ENCODE measurements at places on chromosomes 6 and 20.

- no peak for DNase-seq
These were observed 137.5 kb upstream of the JARID2 start for GRCh38 chr6:15108383-15108715.

- DNase-seq, result no peak
These were observed 57.8 kb upstream of the NKAIN2 start for GRCh38 chr6:123745895-123746294.

DNA sequence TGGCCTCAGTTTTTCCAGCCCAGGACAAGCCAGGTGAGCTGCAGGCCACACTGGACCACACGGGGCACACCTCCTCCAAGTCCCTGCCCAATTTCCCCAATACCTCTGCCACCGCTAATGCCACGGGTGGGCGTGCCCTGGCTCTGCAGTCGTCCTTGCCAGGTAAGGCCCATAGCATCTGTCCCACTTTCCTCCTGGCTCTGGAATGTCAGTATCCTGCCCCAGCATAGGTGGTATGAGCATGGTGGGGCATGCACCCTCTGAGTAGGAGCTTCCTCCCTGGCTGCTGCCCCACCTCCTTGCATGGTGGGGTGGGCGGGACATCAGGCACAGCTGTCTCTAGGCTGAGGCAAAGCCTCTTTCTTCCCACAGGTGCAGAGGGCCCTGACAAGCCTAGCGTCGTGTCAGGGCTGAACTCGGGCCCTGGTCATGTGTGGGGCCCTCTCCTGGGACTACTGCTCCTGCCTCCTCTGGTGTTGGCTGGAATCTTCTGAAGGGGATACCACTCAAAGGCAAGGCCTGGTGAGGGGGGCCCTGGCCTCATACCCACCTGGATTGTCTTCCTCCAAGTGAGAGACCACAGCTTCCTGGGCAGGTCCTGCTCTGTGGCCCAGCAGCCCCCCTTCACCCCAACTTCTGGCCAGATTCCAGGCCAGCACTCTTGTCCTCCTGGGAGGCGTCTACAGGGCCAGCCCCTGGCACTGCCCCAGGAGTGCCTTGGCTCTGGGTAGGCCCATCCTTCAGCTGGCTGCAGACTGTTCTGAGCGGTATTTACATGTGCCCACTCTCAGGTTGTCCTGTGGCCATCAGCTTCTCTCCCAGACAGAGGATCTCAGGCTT lies 9.1 kb downstream of the PI16 start:
- DNase-seq, result no peak

DNA sequence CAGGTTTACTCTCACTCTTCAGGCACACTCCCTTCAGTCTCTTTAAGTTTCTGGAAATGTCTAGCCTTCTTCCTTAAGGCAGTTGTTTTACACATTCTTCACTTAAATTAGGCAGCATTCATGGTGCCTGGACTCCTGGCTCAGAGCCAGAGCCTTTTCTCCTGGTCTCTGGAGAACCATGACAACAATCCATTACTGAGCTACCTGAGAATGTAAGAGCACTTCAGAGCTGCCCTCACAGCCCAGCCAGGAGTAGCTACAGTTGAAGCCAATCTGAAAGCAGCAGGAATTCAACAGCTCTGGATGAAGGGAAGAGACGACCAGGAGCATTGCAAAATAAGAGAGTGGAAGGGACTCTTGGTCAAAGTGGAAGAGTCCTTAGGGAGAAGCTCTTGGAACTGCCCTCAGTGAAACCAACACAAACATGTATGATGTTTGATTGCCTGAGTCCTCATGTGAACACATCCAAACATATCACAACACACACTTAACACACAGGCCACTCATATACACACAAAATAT lies 416.8 kb upstream of the SPTLC3 start:
- DNase-seq, result no peak

GRCh38 chr6:73372516-73372915 lies 2.8 kb upstream of the OOEP start:
- DNase-seq, result no peak

GRCh38 chr6:44157152-44157521 lies 1.5 kb upstream of the CAPN11 start:
- no peak for DNase-seq

GRCh38 chr6:15927531-15928225 lies 201.2 kb upstream of the MYLIP start:
- DNase-seq, result no peak

DNA sequence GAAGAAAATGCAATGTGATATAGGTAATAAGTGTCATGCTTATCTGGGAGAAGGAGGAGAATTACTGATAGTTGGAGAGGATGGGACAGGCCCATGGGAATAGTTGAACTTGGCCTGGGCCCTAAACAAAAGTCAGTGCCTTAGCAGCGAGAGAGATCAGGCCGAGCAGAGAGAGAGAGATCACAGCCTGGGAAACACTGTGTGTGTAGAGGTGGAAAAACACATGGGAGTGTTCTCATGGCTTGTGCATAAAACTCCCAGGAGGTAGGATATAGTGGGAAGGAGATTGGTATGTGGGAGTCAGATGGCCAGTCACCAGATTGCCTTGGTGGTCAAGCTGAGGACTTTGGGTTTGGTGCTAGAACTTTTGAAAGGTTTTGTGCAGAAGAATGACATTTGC lies 47.6 kb downstream of the FIG4 start:
- DNase-seq, result no peak

GRCh38 chr6:31842053-31842452 lies 14.5 kb downstream of the HSPA1B start:
- DNase-seq, result no peak

- DNase-seq, result no peak
These were observed 622 bp downstream of the GPANK1 start for GRCh38 chr6:31663961-31664789.

DNA sequence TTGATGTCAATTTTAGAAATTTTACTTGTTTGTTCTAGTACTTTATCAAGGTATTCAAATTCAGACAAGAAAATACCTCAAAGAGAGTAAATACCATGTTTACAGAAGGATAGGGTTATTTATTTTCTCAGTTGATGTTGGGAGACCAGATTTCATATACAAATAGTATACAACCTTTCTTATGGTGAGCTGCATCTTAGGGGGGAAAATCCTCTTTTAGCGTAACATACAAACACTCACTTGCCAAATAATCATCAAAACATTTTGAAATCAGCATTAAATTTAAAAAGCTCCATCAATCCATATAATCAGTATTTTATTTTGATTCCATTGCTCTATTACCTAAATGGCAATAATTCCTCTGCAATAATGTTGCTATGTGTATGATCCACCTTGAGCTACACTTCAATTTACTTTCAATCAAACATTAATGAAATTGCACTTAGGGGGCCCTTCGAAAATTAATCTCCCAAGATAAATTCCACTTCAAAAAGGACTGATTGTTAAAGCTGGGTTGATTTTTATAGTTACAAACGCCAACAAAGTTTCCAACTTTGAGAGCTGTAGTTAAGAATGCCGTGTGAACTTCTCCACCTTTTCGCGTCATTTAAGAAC lies 2.2 kb downstream of the NKX2-4 start:
- DNase-seq, result no peak

DNA sequence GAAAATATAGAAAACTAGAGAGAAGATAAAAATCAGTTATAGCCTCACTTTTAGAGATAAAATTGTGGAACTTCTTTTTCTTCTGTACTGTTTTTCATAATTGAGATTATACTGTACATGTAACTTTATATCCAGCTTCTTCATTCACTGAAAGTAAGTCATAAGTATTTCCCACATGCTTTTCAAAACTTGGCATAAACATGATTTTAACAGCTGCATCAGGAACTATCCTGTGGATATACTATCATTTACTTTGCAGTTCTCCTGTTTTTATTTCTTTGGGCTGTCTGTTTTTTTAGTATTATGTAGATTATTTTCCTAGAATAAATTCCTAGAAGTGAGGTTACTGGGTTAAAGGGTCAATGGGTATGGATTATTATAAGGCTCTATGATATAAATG lies 14.8 kb downstream of the DSTN start:
- peak; percentile 70 for DNase-seq

- no peak for DNase-seq
These were observed 347.0 kb downstream of the QKI start for GRCh38 chr6:163761481-163761880.

GRCh38 chr6:155383913-155384312 lies 69.6 kb upstream of the TFB1M start:
- DNase-seq, result no peak

GRCh38 chr6:162862941-162863340 lies 135.2 kb downstream of the PACRG start:
- DNase-seq, result no peak

GRCh38 chr6:131244942-131245341 lies 109.7 kb downstream of the AKAP7 start:
- no peak for DNase-seq

GRCh38 chr6:72925136-72925535 lies 300.2 kb downstream of the KHDC1L start:
- DNase-seq, result no peak

DNA sequence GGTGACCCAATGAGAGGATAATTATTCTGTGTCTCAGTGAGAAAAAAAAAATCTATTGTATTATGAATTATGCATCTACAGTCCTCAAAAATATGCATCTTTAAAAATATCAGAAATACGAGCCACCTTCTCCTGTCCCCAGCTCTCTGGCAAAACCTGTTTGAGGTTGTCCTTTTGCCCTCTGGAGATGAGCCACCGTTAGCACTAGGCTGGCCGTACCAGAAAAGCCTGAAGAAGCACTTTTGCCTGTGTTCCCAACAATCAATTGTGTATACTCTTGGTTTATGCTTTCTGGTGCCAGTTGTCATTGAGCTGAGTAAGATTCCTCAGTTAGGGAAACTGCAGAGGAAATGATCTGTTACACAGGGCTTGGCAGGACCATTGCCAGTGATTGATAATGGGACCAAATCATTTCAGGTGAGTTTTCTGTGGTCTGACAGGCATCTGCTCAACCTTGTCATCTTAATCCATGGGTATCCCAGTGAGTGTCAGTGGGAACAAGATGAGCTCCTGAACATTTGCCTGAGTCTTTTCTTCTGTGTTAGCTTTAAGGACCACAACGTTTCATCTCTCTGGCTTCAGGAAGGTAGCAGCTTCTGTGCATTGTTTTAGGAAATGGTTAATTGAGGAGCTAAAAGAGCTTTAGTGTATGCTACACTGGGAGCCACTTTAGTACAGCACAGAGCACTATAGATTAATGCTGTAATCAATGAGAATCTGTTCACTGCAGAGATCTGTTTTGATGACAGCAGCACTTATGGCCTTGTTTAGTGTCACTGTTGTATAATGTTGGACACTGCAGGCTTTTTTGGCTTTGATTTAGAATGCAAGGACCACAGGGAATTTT lies 330.1 kb downstream of the RIMS1 start:
- DNase-seq, result no peak

GRCh38 chr6:121188356-121188755 lies 145.9 kb downstream of the TBC1D32 start:
- no peak for DNase-seq

- no peak for DNase-seq
These were observed 363.5 kb downstream of the ESR1 start for GRCh38 chr6:152170702-152171667.

DNA sequence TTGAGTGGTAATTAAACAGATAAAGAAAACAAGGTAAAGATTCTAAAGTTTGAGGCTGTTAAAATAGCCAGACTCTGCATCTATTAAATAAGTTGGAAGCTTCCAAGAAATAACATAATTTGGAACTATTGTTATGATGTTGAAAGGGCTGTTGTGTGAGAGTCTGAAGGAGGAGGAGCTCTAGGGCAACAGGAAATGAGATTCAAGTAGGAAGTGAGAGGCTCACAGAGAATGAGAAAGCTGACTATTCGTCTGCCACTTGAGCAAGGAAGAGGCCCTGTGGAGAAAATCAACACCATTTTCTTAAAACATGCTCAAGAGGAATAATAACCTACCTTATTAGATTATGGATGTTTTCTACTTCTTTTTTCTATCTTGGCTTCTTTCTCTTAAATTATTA lies 185.2 kb downstream of the SLC24A3 start:
- DNase-seq, result no peak

GRCh38 chr6:4262526-4262925 lies 127.2 kb upstream of the ECI2 start:
- no peak for DNase-seq

DNA sequence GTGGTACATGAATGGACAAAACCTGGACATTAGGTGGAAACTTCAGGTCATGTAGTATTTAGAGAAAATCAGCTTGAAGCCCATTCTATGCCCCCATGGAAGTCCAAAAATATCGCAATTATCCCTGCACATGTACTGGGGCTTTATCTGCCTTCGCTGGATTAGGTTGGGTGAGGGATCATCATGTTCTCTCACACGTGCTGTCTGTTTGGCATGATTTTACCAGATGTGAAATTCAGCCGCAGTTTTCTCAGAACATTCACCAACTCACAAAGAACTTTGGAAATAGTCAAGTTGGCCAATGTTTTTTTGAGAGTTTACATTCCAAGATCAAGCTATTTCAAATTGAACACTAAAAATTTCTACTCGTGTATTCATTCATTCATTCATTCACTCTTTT lies 459.8 kb upstream of the CITED2 start:
- no peak for DNase-seq

GRCh38 chr6:100913400-100914276 lies 32.5 kb upstream of the ASCC3 start:
- no peak for DNase-seq

GRCh38 chr6:44603044-44603686 lies 215.7 kb downstream of the CDC5L start:
- DNase-seq, result no peak

DNA sequence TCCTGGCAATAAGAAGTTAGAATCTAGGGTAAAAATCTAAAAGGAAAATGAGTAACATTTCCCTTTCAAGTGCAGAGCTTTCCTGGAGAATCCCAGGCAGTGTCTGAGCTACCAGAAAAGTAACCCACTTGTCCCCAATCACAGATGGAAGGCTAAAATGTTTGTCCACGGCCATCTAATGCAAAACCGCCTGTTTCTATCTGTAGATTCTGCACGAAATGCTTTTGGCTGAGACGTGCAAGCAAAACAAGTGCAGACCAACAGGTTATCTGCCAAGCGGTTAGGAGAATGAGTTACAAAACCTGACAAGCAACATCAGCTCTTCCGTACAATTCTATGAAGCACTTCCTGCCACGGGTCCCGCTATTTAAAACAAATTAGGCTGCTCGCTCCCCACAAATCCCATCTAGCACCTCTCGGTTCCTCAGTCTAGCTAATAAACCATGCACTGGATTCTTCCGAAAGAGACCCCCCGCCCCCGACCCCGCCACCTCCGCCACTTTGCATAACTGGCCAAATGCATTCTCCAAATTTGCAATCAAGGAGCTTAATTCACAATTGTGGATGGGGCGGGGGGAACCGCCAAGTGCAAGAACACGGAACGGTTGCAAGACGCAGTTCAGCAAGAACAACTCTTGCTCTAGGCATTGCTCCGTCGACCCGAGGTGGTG lies 1.4 kb downstream of the ELOVL5 start:
- DNase-seq, result no peak

DNA sequence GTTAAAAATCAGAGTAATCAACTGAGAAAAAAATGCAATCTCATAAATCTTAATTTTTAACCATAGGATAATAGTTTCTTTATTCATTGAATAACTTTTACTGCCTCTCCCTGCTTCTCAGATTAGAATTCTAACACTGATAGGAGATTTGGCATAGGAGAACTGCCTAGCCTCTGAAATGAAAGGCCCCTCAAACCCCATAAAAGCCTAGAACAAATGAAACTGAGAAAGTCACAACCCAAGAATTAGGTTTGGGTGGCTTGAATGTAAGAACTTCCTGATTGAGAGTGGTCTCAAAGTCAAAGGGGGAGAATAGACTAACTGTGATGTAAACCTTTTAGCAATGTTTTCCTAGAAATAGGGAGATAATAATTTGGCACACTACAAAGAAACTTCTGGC lies 52.2 kb downstream of the SAMD5 start:
- DNase-seq, result no peak

Measured in brain pericyte (primary cell).